ENCODE measurements at places on chromosomes 11 and 22.

- no peak for DNase-seq
These were observed at the start of gene ALDH3B1 for GRCh38 chr11:68010090-68011041. Gene ALDH3B1, plus strand, starts transcription at chr11:68010327. Its CDS starts 4,971 bp downstream, at chr11:68015298.

- DNase-seq, result peak; percentile 67
These were observed 43.9 kb downstream of the BIRC2 start for GRCh38 chr11:102390667-102391465.

DNA sequence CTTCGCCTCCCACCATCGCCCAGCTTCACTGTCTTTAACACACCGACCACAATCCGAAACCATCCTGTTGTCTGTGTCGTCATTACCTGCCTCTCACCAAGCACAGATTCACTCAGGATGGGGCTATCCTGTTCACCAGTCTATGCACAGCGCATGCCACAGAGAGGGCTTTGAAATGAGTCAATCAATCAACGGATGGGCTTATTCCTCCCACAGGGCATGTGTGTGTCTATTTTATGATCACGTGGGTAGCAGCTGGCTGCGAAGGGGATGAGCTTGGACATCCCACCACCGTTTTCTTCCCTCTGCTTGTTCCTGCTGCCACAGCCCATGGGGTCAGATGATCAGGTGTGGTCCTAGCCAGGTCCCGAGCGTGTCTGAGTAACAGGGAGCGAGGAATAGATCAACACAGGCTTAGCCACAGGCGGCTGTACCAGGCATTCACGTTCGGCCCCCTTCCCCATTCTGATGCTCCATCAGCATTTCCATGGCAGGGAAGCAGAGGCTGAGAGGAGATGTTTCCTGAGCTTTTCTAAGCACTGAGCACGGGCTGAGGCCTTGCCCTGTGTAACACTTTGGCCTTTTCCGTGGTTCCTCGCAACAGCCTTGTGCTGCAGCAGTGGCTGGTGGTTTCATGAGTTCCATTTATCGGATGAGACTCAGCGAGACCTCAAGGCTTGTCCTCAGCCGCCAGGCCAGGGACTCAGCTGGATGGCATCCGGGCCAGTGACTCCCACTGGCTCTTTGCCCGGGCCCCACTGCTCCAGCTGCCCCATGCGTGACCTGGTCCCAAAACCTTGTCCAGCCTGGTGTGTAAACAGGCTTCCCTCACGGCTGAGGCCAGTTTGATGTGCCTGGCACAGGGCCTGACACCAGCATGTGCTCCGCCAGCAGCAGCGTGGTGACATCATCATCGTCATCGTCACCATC, 48.1 kb upstream of the FGF3 start:
- no peak for DNase-seq

- no peak for DNase-seq
These were observed 1.3 kb downstream of the OR52E4 start for GRCh38 chr11:5881756-5882155.

DNA sequence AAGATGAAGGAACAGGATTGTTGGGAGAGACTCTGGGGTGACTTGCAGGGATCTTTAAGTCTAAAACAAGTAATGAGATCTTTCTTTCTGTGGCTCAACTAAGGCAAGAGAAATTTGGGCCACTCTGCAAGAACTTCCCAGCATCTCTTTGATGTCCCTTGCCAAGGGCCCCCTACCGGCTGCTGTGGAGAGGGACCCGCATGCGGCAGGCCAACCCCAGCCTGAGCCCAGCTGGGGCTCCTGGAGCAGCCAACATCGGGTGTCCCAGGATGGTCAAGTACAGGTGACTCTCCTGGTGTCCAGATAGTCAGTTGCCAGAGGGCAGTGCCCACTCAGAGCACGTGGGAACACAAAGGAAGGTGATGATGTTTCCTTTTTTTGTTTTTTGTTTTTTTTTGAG, 363.2 kb downstream of the TBC1D22A start:
- no peak for DNase-seq

DNA sequence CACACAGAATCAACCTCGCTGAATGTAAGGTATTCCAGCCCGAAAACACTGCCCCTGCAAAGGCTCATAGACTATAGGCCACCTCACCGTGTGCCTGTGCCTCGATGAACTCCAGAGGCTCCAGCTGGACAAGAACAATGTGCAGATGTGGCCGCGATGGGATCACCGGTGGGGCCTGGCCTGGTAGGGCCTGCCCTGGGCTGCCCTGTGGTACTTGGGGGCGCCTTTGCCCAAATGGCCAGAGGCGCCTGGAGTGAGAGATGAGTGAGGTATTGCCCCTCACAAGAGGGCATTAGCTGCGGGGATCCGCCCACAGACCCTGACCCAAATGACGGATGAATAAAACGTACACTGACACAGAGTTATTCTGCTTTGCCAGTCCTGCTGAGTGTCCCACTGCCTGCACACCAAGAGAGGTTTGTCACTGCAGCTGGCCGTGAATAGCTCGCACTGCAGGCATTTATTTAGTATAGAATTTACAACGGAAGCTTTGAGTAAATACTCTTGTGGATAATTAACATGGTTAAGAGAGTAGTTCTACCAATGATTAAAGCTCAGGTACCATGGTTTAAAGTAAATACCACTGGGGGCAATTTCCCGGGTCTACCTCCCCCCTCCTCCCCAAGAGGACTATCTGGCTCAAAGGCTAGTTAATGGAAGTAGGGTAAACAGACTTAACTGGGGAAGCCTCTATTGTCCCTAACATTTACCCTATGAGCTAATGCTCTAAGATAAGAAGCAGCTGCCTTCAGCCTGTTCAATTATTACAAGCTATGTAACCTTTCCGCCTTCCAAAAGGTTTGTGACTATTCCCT, 101.1 kb upstream of the IGLL5 start:
- no peak for DNase-seq

GRCh38 chr11:115677190-115677589, 173.0 kb upstream of the CADM1 start:
- no peak for DNase-seq

DNA sequence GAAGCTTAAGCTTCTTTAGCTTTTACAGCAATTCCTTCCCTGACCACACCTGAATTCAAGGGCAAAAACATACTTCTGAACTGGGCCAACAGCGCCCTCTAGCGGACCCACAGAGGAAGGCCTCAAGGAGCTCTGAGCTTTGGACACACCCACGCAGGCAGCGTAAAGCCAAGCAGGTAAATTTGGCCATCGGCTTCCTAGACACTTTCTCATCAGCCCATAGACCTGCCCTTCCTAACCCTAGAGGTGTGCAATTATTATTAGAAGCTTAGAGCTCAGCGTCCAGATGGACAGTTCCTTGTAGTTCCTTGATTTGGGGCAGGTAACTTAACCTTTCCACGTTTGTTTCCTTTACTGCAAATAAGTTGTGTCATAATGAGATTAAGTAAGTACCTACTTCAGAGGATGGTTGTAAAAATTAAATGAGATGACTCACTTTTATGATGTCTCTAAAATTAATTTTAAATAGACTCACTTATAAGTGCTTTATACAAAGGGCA, 25.7 kb upstream of the HMGXB4 start:
- DNase-seq, result peak; percentile 87

- no peak for DNase-seq
These were observed 34.7 kb upstream of the CLNS1A start for GRCh38 chr11:77672264-77672663.

DNA sequence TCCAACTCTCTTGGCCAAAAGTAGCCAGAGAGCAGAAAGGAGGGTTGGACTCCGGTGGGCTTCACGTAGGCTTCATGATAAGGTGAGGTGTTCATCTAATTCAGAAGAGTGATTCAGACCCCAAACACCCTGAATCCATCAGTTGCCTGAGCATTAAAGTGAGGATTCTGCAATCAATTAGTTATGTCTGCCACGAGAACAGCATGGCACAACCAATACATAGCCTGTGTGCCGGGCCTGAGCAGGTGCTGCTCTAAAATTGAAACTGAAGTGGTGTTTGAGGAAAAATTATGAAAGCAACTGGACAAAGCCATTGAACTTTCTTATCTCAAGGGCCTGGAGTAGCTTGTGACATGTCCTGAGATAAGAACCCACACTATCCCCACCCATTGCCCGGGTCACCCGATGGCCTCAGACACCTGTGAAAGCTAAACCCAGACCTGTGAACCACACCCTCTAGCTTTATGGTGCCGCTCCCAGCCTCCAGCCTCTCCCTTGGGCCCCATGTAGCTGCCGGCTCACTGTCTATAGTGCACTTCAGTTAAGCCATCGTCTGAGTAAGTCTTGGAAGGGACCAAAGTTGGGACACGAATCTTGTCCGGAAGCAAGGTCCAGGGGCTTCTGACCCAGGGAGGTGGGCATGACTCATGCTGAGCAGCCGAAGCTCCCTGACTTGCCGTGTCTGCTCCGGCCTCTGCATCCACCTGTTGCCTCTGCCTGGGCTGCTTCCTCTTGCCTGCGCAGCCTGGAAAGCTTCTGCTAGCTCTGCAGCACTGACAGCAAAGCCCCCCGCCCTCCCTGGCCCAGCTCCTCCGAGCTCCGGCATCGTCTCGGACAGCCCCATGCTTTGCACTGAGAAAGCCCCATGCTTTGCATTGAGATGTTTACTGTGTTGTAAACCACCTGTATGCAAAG, 5.7 kb upstream of the MYEOV start:
- DNase-seq, result no peak

GRCh38 chr11:95699631-95700470, 89.7 kb downstream of the FAM76B start:
- no peak for DNase-seq

DNA sequence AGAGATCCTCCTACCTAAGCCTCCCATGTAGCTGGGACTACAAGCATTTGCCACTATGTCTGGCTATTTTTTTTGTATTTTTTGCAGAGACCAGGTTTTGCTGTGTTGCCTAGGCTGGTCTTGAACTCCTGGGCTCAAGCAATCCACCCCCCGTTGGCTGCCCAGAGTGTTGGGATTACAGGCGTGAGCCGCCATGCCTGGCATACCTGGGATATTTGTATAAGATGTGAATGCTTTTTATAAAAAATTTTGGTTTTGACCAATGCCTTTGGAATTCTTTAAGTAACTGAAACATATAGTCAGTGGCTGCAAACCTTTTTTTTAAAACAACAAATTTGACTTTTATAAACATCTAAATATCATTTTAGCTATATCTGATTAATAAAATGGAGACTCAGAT, 42.4 kb downstream of the ADAMTS8 start:
- DNase-seq, result no peak

- no peak for DNase-seq
These were observed 113.9 kb downstream of the CCDC81 start for GRCh38 chr11:86488553-86488952.

DNA sequence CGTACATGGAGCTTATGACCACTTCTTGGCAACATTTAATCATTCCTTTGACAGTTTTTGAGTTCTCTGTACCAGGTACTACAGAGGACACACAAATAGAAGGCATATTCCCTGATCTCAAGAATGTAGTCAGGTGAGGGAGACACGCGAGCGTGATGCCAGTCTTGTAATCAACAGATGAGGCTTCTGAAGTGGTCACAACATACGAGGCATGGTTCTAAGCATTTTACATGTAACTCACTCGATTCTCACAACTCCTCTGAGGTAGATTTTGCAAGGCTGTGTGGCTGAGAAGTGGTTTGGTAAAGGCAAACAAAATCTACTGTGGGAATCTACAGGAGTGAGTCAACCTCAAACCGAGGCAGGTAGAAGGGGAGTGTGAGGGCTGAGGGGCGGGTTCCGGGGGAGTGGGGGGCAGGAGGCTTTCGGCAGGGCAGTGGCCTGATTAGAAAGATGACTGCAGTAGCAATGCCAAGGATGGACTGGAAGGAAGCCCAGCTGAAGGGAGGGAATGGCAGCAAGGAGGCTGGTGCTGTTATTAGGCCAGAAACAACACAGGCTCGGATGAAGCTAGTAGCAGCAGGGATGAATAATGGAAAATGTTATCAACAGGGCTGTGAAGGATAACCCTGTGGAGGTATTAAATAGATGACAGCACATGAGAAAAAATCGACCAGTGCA, 63.8 kb downstream of the ST14 start:
- no peak for DNase-seq

- no peak for DNase-seq
These were observed 104.7 kb upstream of the OR4B1 start for GRCh38 chr11:48111891-48112290.

DNA sequence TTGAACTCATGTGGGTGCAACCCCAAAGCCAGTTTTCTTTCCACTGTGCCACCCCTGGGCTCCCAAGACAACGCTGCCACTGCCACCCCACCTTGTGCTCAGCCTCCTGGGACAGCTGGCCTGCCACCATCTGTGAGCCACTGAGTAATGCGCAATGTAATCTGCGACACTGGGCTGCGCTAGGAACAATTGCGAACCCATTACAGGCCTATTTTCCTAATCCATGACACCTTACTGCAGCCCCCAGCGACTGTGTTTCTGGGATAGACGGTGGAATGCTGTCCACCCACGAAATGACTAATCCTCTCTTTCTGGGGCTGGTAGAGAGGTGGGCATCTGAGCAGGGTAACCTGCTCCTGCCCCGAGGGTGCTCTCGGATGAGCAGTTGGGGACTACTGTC, 22.2 kb downstream of the FLRT1 start:
- no peak for DNase-seq

DNA sequence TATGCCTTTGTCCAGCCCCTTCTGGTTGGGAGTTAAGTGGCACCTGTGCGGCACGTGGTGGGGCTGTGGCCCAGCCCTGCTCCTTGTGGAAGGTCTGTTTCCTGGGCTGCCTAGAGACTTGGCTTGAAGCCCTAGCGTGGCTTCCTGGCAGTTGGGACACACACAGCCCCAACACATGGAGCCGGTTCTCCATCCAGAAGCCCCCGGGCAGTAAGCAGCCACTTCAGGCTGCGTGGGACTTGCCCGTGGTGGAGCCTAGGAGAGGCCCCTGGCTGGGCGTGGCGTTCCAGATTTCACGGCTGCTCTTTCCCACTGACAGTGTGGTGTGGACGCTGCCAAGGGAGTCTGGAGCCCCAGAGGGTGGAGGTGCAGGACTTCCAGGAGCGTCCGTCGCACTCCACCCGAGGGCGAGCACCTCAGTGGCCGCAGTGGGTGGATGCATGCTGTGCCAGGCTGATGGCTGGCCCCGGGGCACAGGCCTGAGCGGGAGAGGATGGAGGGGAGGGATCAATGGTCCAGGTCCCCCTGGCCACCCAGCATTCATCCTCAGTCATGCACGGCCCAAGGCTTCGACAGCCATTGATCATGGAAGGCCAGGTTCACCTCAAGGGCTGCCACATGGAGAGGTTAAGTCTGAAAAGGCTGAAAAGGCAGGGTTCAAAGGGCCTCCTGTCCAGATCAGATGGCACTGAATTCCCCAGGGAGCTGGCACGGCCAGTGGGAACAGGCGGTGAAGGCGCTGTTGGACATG, 9.3 kb downstream of the CCND1 start:
- DNase-seq, result no peak

DNA sequence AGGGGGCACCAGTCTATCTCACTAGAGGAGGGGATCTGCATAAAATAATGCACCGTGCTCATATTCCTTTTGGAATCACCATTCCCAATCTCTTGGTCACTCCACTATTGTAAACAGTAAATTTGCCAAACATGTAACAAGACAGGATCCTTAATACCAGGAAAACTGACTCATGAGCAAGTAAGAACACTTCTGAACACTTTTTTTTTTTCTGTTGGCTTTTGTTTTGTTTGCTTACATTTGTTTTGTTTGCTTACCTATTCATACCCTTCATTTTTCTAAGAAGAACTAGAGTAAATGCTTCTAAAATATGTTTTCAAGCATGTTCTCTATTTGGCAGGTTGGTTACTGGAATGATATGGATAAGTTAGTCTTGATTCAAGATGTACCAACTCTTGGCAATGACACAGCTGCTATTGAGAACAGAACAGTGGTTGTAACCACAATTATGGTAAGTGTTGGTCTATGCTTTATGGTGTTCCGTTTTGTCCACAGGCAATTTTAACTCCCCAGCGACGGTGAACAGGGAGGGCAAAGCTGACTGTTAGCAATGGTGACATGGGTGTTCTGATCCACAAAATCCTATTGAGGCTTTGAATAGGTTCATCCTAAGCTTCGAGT, 111.8 kb downstream of the MSANTD4 start:
- DNase-seq, result no peak

GRCh38 chr11:32580967-32581366, 2.7 kb upstream of the EIF3M start:
- no peak for DNase-seq

All from activated CD4-positive, alpha-beta T cell treated with anti-CD3 and anti-CD28 coated beads for 48 hours (primary cell).